ENCODE measurements at places on chromosomes 5 and 9.
A peak's percentile ranks its signal among the peaks of the same experiment; 100 is the strongest.

GRCh38 chr9:124011460-124012301 lies at the start of gene LHX2:
LHX2 (plus strand) TSS chr9:124011768; CDS start chr9:124012349, 581 bp downstream.
- DNase-seq, result peak; percentile 82

DNA sequence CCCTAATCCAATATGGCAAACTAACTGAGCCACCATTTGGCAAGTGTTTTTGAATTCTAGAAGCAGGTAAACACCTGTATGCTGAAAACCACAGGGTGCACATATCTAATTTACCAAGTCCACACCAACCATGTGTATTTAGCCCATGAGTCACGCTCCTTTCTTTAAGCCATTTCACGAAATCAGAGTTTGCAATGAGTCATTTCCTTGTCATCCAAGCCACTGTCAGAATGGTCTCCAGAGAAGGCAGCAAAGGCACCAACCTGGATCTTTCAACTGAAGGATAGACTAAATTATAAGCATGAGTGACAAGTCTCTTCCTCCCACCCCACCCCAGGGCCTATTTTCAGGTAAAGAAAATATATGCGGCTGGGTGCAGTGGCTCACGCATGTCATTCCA lies 110.0 kb downstream of the PAX5 start:
- peak; percentile 72 for DNase-seq

DNA sequence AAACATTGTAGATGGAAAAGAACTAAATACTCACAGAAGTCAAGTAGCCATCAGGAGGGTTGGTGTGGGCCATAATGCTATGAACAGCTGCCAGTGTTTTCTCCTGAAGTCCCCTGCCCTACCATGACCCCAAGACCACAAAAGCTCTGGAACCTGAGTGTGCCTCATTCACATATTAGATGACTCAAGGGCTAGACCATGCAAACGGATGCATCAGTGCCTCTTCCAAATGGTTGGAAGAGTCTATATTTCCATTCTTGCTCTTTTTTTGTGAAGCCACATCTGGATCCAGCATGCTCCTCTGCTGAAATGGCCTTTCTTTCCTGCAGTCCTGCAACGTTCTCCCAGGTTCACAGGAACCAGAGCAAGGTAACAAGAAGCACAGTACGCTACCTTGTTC lies 136.6 kb upstream of the EPB41L4A start:
- DNase-seq, result peak; percentile 54

DNA sequence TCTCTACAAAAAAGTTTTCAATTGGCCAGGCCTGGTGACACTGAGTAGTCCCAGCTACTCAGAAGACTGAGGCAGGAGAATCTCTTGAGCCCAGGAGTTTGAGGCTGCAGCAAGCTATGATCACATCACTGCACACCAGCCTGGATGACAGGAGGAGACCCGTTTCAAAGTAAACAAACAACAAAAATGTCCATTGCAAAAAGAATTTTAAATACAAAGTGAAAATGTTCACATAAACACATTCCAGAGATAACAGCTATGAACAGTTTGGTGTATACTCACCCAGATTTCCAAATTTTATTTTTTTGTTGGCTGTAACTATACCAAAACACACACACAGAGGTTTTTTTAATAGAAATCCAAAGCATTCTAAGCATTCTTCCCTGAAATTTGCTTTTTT lies 39.8 kb downstream of the ADRA1B start:
- DNase-seq, result peak; percentile 39

DNA sequence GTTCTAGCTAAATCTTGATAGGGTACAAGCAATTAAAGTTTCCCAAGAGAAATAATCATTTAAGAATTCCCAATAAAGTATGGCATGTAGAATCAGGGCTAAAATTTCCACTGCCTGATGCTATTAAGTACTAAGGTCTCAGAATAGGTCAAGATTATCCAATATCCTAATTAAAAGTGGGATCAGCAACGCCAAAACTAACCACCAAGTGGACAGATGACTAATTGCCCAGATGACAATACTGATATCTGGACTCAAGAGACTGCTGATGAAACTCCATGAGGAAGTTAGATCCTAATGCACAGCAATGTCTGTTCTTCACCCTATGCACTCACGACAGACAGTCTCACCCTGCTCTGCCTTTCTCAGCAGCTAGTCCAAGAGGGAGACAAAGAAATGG lies 14.3 kb downstream of the DEPDC1B start:
- DNase-seq, result no peak

DNA sequence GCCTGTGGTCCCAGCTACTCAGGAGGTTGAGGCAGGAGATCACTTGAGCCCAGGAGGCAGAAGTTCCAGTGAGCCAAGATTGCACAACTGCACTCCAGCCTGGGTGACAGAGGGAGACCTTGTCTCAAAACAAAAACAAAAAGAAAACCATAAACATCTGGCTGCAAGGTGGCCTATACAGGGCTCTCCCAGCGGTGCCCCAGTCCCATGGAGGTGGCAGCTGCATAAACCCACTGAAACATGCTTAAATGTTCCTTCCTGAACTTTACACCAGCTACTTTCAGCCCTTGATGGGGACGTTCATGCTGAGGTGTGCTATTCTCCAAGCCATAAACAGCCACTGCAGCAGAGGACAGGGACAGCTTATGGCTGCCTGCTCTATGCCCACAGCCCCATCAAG lies 35.6 kb downstream of the DROSHA start:
- no peak for DNase-seq

DNA sequence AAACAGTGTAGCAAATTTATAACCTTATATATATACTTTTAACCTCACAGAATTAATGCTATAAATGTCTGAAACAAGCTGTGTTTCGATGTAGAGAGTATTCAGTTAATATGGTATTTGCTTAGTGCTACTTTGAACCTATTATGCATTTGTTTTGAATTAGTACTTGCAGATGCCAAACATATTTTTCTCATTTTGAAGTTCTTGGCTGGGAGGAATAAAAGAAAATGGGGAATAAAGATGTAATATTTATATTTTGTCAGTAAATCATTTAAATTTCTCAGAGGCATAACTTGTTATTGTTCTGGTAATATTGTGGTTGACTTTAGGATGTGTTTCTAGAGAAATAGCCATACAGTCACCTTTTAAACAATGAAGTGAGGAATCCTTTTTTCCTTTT lies 175.9 kb upstream of the IZUMO3 start:
- no peak for DNase-seq

DNA sequence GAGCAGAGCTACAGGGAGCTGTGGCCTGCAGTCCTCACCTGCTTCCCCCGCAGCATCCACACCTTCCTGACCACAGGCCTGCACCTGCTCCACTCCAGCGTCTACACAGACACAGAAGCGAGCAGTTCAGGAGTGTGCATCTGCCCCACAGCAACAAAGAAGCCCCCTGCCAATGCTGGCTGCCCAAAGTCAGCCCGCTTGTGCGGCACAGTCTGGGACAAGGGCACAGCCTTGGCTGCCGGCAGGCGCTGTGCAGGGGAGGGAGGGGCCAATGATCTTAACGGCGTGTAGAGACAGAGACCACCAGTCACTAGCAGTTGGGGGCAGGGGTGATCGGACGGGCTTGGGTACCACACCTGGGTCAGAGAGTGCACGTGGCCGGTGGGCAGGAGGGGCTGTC lies 6.6 kb downstream of the BRD9 start:
- DNase-seq, result no peak

DNA sequence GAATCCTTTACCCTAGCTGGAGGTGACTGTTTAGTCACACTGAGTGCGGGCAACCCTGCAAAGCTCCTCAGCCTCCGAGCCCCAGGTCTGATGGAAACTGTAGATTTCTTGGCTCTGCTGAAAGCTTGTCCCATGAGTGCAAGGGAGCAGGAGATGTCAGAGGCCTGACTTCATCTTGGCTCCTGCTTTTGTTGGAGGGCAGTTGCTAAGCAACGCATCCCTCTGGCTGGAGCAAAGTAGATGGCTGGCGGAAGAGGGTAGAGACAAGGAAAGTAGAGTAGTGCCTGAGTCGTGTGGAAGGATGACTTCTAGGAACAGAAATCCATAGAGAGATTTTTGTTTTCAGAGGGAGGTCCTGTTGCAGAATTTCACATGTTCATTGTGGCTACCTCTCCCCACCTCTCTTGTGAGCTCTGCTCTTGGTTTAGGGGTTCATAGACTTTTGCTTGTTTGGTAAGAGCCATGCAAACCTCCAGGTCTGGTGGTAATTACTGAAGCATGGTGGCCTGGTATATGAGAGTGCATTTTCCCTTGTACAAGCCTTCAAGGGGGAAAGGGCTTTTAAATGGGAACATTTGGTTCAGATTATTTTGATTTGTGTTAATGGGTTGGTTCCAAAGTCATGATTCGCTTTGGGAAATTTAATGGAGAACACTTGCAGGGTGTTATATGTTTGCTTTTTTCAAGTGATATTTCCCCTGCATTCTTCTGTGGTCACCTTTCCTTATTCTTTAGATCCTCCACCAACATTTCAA lies 71.5 kb downstream of the ARHGAP26 start:
- DNase-seq, result peak; percentile 55

GRCh38 chr9:127633216-127633862 lies 21.3 kb downstream of the STXBP1 start:
- no peak for DNase-seq

GRCh38 chr5:9187614-9188013 lies 358.3 kb downstream of the SEMA5A start:
- no peak for DNase-seq

GRCh38 chr5:181173027-181173419 lies 25.6 kb downstream of the OR2V2 start:
- DNase-seq, result no peak

GRCh38 chr5:178489271-178489976 lies 100.8 kb downstream of the COL23A1 start:
- no peak for DNase-seq

DNA sequence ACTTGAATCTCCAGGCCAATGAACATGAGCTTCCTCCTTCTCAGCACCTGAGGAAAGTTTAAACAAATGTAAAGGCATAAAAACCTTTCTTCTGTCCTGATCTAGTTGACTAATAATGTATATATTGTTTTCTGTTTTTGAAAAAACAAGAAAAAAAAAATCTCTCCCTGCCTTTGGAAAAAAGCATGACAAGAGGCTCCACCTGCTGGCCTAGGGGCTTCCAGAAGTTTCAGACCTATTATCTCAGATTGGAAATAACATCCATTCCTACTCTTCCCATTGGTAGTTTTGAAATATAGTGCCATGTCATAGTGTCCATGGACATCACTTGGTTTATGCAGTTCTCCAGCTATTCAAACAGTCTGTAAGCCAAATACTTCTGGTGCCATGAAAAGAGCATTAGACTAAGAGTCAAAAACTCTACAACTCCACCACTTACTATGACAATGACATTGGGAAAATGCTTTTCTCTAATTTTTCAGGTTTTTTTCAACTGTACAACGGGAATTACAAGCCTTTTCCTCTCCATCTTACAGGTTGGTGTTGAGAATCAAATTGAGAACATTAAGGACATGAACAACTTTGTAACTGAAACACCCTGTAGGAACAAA lies 409.6 kb upstream of the MPDZ start:
- DNase-seq, result peak; percentile 15

DNA sequence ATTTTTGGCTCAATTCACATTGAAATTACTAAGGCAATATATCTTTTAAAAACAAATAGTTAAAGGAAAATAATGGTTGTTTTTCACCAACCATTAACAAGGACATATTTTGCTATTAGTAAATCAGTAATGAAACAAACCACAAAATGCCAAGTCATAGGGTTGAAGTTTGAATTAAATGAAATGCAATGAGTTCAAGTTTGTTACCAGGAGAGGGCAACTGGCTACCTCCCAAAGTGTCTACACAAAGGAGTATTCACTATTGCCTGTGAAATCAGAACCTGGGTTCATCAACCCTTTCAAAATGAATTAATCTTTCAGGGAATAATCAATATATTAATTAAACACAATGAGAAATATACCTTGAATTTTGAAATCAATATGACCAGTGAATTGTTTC lies 138.4 kb upstream of the DMRTA1 start:
- no peak for DNase-seq

- DNase-seq, result no peak
These were observed 233.7 kb upstream of the ADRA1B start for GRCh38 chr5:159682623-159683022.

DNA sequence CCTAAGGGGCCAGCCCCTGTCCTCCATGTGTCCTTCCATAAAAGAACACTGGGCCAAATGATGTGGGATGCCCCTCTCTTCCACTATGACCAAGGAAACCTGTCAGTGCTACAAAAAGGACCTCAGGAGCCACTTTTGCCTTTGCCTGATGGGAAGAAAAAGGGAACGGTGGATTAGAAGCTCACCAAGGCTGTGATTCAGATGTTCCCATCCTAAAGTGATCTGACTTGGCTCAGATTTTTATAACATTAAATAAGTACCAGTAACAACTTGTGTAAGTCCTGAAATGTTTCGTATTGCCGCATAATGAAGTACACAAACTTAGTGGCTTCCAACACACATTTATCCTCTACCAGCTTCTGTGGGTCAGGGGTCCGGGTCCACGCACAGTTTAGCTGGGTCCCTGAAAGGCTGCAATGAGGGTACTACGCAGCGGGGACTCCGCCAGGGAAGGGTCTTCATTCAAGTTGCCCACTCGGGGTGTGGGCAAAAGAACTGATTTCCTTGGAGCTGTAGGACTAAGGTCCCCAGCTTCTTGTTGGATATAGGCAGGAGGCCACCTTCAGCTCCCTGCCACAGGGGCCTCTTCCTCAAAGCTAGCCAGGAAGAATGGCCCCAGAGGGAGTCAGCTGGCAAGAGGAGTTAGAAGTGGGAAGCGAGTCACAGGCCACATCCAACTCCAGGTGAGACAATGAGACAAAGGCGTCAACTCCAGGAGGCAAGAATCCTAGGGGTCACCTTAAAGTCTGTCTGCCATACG lies 60.4 kb downstream of the RAPGEF1 start:
- DNase-seq, result no peak

- no peak for DNase-seq
These were observed 52.2 kb downstream of the ACTL7B start for GRCh38 chr9:108803428-108804065.

DNA sequence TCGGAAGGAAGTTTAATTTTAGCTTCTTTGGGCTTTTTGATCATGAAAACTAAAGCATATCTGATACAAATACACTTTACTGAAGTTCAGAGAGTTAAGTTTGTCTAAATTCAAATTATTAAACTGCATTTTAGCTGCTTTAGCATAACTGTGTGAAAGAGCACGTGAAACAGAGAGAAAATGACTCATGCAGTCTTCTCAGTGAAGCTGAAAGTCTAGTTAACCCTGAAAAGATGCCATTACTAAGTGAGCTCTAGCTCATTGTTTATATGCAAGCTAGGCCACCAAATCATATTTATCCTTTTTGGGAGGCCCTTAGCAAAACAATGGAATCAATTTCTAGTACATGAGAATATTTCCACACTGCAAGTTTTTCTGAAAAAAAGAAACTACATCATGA lies 27.6 kb downstream of the TPD52L3 start:
- peak; percentile 55 for DNase-seq

DNA sequence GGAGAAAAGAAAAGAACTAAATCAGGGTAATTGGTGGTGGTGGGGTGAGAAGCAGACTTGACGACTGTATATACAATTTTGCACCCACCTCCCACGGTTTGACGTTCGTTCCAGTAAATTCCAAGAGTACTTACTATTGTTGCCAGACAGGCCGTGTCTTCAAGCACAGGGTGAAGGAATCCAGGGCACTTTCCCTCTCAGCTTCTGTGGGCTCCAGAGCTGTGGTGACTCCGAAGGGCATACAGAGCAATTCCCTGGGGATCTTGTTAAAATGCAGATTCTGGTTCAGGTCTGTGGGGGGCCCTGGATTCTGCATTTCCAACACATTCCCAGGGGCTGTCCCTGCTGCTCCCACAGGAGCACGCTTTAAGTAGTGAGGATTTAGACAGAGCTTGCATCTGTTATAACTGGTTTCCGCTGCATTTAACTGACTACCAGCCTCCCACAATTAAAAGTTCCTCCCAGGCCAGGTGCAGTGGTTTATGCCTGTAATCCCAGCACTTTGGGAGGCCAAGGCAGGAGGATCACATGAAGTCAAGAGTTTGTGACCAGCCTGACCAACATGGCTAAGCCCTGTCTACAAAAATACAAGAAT lies 49.3 kb upstream of the FANCC start:
- DNase-seq, result no peak

Data from GM03348 (cell line).